ENCODE measurements at places on chromosomes 1 and 21. TPM values are rescaled to one million over a fixed set of nuclear protein-coding genes. Genes with fewer than 3 reads are reported as not detected.

DNA sequence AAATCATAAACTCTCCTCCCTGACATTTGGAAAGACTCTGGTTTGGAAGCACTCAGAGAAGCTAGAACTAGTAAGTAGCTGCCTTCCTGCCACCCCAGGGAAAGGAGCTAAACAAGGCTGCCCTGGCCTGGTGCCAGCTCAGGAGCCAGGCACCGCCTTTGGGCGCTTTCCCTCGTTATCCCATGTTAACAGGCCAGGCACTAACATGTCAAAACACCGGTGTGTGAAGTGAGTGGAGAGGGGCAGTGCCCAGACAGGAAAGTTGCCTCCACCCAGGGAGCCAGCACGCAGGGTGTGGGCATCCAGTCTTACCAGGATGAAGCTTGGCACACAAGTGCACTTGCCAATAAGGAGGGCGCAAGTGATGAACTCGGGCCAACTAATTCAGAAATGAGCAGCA is 346.8 kb downstream of the RRAGC start:
- H3K27me3 ChIP-seq = peaks cover 54% of the 10 kb centered on the region
- no peak overlapping the region for H3K27ac ChIP-seq
- H3K36me3 ChIP-seq = no peaks in the 10 kb centered on the region
- H3K4me1 ChIP-seq = no peaks in the 10 kb centered on the region
- no peak overlapping the region for H3K4me3 ChIP-seq

DNA sequence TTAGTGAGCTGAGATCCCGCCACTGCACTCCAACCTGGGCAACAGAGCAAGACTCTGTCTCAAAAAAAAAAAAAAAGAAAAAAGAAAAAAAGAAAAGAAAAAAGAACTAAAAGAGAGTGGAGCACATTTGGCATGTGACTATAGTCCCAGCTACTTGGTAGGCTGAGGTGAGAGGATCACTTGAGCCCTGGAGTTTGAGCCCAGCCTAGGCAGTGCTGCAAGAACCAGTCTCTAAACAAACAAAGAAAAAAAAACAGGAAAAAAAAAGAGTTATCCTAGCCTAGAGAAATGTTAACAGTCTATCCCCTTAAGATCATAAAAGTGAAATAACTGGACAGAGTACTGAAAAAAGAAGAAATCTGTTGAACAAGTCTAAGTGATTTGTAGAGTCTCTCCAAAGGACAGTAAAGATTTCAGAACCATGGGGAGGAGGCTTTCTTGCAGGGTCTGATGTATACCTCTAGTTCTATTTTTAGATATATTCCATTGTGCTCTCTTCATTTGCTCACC is 4.5 kb upstream of the PRDX1 start:
- H3K27me3 ChIP-seq = no peaks in the 10 kb centered on the region
- no peaks in the 10 kb centered on the region for H3K36me3 ChIP-seq
- DNase-seq = no peak
- H3K4me3 ChIP-seq = no peak overlapping the region
- no peak overlapping the region for H3K27ac ChIP-seq
- H3K4me1 ChIP-seq = peaks cover 7% of the 10 kb centered on the region

Gene DDI2
- total RNA-seq = 26.3 TPM

DNA sequence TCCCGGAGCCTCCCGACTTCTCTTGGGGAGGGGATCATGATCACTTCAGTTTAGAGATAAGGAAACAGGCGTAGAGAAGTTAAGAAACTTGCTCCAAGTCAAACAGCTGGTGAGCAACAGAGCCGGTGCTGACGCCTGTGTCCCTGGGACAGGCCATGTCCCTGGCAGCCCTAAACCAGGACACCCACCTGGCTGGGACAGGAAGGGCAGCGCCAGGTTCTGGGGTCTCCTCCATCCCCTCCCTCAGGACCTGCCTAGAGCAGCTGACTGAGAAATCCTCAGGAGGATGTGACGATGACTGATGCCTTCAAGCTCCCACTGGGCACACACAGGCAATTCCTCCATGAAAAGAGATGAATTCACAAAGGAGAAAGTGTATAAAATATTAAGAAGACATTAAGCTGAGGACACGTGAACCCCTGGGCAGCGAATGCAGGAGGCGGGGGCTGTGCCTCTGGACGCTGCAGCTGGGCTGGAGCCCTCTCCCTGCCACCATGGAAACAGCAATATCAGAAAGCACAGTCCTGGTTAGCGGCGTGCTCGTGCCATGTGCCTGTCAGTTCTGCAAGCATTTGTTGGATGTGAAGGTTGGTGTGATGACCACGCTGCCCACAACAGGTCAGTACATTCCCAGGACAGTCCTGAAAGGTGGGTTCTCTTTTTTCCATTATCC is 40.1 kb upstream of the C1orf174 start:
- no peaks in the 10 kb centered on the region for H3K4me1 ChIP-seq
- H3K36me3 ChIP-seq = no peaks in the 10 kb centered on the region
- H3K4me3 ChIP-seq = no peak overlapping the region
- DNase-seq = no peak
- H3K27me3 ChIP-seq = no peaks in the 10 kb centered on the region

Gene FCRL6
- not detected for total RNA-seq

Gene TEX38
- 0.47 TPM for total RNA-seq

DNA sequence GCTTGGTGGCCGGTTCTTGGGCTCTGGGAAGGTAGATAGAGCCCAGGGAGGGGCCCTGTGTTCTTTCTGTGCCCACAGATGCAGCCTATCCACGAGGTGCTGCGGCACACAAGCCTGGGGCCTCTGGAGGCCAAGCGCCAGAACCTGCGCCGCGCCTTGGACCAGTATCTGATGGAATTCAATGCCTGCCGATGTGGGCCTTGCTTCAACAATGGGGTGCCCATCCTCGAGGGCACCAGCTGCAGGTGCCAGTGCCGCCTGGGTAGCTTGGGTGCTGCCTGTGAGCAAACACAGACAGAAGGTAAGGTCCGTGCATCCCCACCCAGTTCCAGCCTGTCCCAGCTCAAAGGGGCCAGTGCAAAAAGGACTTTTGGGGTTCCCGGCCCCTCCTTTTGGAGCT is 53.5 kb downstream of the C8B start:
- H3K36me3 ChIP-seq = no peaks in the 10 kb centered on the region
- no peaks in the 10 kb centered on the region for H3K4me1 ChIP-seq
- DNase-seq = no peak
- peaks cover 9% of the 10 kb centered on the region for H3K27me3 ChIP-seq

- peaks cover 7% of the 10 kb centered on the region for H3K4me1 ChIP-seq
- H3K4me3 ChIP-seq = no peak overlapping the region
- no peak overlapping the region for H3K27ac ChIP-seq
- H3K27me3 ChIP-seq = no peaks in the 10 kb centered on the region
Measured at GRCh38 chr1:25703041-25703440, 86.5 kb downstream of the MAN1C1 start.

GRCh38 chr1:73887412-73887811 is 310.6 kb downstream of the LRRIQ3 start:
- H3K4me3 ChIP-seq = no peak overlapping the region
- no peak for DNase-seq
- no peaks in the 10 kb centered on the region for H3K36me3 ChIP-seq

GRCh38 chr1:97071173-97071572 is 349.6 kb downstream of the PTBP2 start:
- no peak overlapping the region for H3K4me3 ChIP-seq
- H3K4me1 ChIP-seq = no peaks in the 10 kb centered on the region
- H3K27ac ChIP-seq = no peak overlapping the region
- no peaks in the 10 kb centered on the region for H3K27me3 ChIP-seq
- H3K36me3 ChIP-seq = no peaks in the 10 kb centered on the region
